ENCODE measurements at places on chromosomes 2 and 18. TPM values are rescaled to one million over a fixed set of nuclear protein-coding genes. Genes with fewer than 3 reads are reported as not detected.

DNA sequence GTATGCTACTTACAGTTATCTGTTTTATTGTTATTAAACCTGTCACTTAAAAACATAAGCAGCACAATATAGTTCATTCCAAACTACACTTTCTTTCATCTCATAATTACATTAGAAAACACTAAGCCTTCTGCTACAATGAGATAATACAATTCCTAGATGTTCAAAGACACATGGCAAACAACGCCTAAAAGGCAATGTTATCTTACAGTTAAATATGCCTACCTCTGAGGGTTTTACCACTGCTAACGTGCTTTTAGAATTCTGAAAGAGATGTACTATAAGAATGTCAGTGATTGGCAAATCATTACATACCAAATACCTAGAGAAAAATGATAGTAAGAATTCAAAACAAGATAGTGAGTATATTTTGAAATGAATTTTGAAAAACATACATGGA, 46.8 kb upstream of the SPOPL start:
- no peak overlapping the region for H3K4me3 ChIP-seq
- DNase-seq: no peak
- no peaks in the 10 kb centered on the region for H3K27me3 ChIP-seq
- H3K4me1 ChIP-seq: no peaks in the 10 kb centered on the region

DNA sequence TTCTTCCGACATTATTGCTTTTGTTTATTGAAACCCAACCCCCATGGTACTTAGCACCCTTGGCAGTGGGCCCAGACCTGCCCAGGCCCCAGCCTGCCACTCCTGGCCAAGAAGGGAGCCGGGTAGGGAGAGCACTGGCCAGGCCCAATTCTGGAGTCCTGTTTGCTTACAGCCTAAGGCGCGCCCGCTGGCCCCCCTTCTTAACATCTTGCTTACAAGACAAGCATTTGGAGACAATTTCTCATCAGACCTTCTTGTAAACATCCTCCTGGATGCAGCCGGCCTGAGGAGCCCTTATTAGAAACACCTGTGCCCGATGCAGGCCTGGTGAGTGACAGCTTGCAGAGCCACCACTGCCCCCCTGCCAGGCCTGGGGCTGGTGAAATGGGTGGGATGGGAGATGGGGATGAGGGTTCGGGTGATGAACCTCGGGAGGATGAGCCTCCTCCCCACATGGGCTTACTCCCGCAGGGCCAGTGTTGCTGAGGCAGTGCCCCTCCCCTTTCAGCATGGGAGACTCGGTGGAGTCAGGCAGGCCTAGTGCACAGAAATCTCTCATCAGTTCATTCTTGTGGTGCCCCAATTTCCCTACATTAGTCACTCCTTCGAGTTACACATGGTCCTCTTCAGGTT, 217.5 kb downstream of the CYP26B1 start:
- peaks cover 4% of the 10 kb centered on the region for H3K4me1 ChIP-seq
- H3K36me3 ChIP-seq: no peaks in the 10 kb centered on the region
- no peak overlapping the region for H3K27ac ChIP-seq
- H3K4me3 ChIP-seq: no peak overlapping the region
- H3K27me3 ChIP-seq: no peaks in the 10 kb centered on the region

GRCh38 chr2:142426064-142426463, 295.2 kb upstream of the LRP1B start:
- no peaks in the 10 kb centered on the region for H3K27me3 ChIP-seq
- no peak overlapping the region for H3K27ac ChIP-seq
- no peaks in the 10 kb centered on the region for H3K36me3 ChIP-seq
- no peak for DNase-seq

- no peak overlapping the region for H3K27ac ChIP-seq
- no peaks in the 10 kb centered on the region for H3K4me1 ChIP-seq
- H3K4me3 ChIP-seq: no peak overlapping the region
- H3K36me3 ChIP-seq: no peaks in the 10 kb centered on the region
Observed at GRCh38 chr2:212618636-212619035, 80.0 kb upstream of the ERBB4 start.

DNA sequence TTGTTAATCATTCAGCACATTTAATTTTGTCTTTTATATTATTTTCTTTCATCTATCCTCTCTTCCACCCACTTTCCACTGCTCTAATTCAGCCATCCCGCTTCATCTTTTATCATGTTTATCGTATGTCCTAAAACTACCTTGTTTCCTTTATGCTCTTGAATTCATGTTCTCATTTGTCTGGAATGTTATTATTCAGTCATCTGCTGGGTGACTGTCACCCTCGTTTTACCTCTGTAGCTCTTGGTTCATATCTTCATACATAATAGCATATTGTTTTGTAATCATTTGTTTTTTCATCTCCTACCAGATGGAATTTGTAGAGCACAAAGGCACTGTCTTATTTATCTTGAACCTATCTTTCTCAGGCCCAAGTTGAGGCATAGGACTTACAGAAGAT, 37.0 kb downstream of the SMCHD1 start:
- H3K4me3 ChIP-seq: no peak overlapping the region
- no peak for DNase-seq
- no peaks in the 10 kb centered on the region for H3K27me3 ChIP-seq
- H3K27ac ChIP-seq: no peak overlapping the region
- no peaks in the 10 kb centered on the region for H3K4me1 ChIP-seq
- peaks cover 36% of the 10 kb centered on the region for H3K36me3 ChIP-seq

DNA sequence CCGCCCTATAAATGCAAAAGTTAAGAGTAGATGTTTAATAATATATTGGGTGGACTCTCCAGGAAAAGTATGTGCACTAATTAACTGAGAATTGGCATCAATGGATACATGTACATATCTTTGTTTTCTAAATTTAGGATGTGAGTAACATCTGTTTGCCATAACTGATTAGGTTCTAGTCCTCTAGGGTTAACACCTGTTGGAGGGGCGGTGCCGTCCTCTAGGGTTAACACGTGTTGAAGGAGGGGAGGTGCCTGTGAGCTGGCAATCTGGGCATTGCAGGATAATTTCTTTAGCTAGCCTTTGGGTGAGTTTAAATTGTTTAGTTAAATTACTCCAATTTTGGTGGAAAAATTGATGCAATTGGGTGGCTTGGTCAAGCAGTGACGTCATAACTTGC, 30.9 kb downstream of the HTR2B start:
- no peak overlapping the region for H3K27ac ChIP-seq
- no peaks in the 10 kb centered on the region for H3K27me3 ChIP-seq
- H3K4me1 ChIP-seq: no peaks in the 10 kb centered on the region
- DNase-seq: no peak

NT5DC4 gene
- 5.2 TPM for total RNA-seq

C2orf80 gene
- total RNA-seq: not detected

Data from upper lobe of left lung (tissue), 6 donors.